Sigmoid colon (tissue), 7 donors: ENCODE measurements at places on chromosomes 4 and X. TPM values are rescaled to one million over a fixed set of nuclear protein-coding genes. Genes with fewer than 3 reads are reported as not detected.

KLF8 gene
- 10.4 TPM for total RNA-seq

- no peak overlapping the region for H3K4me3 ChIP-seq
- H3K27me3 ChIP-seq: no peaks in the 10 kb centered on the region
- DNase-seq: no peak
- no peaks in the 10 kb centered on the region for H3K4me1 ChIP-seq
- no peak overlapping the region for H3K27ac ChIP-seq
Observed at GRCh38 chrX:119251386-119251785, 15.3 kb downstream of the PGRMC1 start.

PNCK gene
- 135 TPM for total RNA-seq

SHROOM2 gene
- 2.0 TPM for total RNA-seq

DNA sequence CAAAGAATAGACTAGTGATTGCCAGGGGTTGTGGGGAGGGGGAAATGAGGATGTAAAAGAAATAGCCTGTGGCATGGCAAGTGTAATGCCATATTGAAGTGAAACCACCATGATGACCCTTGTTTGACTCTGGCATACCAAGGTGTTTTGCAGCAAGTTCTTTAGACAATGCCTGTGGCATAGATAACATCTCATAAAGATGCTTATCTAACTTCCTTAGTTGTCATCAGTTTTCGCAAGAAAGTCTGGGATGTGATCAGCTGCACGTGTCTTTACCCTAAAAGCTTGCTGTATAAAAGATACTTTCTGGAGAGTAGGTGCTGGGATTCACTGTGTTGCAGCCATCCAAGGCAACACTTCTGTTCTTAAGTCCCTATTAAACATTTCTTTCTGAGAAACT, 176.1 kb upstream of the MAGEB16 start:
- no peaks in the 10 kb centered on the region for H3K36me3 ChIP-seq
- no peak overlapping the region for H3K27ac ChIP-seq
- no peaks in the 10 kb centered on the region for H3K27me3 ChIP-seq
- no peaks in the 10 kb centered on the region for H3K4me1 ChIP-seq
- no peak for DNase-seq

CTPS2 gene
- total RNA-seq: 17.1 TPM

DNA sequence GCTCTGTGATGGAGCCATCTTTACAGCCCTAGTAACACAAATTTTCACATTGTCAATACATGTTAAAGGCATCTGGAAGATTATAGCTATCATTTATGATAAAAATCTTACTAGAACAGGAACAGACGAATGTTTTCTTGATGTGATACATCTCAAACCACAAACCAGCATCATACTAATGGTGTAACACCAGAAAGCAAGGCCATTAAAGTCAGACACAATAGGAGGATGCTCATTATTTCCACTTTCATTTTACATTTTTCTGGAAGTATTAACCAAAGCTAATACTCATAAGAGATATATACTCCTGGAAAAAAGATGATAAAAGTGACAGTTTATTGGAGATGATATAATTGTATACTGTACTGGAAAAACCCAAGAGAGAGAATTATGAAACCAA, 5.3 kb downstream of the AKAP14 start:
- no peaks in the 10 kb centered on the region for H3K4me1 ChIP-seq
- H3K36me3 ChIP-seq: no peaks in the 10 kb centered on the region
- H3K27me3 ChIP-seq: no peaks in the 10 kb centered on the region
- no peak for DNase-seq
- no peak overlapping the region for H3K27ac ChIP-seq

DNA sequence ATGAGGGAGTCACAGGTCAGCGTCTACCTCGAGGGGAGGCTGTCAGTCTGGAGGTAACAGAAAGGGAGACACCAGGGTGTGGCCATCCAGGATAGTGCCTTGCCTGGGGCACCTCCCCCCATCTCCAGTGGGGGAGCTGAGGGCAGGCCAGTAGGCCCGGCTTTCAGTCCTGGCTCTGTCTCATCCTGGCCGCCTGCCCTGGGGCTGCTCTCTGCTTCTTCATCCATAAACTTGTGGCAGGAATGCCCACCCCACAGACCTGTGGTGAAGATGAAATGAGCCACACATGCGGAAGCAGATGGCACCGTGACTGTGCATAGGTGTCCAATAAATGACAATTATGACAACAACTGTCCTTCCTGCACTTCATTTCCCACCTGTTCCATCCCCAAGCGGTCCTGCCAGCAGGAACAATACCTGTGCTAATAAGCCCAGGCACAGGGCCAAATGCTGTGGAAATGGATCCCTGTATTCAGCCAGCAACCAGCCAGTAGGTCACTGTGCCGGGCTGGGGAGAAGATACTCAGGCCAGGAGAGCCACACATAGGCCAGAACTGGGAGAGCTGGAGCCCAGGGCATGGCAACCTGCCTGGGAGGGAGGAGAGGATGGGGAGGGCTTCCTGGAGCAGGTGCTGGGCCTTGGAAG, 30.2 kb downstream of the TRO start:
- DNase-seq: no peak
- H3K4me3 ChIP-seq: no peak overlapping the region
- no peaks in the 10 kb centered on the region for H3K27me3 ChIP-seq
- no peaks in the 10 kb centered on the region for H3K36me3 ChIP-seq

DNA sequence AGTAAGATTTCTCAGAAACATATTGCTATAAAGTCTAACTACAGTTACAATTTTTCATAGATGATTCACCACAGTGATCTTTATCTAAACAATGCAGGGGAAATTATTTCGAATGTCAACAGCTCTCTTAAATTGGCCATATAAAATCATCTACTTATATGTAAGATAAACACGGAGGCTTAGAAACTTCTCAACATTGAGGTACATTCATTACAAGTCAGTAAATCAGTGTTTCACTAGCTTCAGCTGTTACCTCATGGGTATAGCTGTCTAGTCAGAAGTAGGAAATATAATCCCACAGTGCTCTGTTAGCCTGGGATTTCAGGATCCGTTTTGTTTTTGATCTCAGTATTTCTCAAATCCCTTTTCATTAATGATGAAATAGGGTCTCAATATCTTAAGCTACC, 43.2 kb downstream of the PCDH7 start:
- H3K4me3 ChIP-seq: no peak overlapping the region
- no peak for DNase-seq
- no peak overlapping the region for H3K27ac ChIP-seq
- peaks cover 21% of the 10 kb centered on the region for H3K4me1 ChIP-seq
